Spinal cord (tissue), 10 donors: ENCODE measurements at places on chromosomes 7 and 10.

DNA sequence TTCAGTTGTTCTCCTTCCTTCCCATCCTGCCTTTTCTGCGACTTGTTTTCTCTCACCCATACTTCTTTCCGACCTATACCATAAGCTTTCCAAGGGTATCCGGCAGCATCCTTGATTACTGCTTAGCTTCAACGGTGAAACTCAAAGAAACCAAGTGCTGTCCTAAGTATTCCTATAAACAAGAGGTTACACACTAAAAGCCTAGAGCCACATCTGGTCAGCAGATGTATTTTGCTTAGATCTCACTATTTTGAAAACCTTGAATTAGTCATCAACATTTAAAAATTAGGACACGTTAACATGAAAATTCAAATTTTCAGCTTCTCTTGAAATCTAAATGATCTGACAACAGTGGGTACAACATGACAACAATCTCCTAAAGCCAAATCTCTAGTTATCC, 20.0 kb downstream of the ARHGAP21 start:
- DNase-seq, result no peak

- no peak for DNase-seq
Measured at GRCh38 chr10:3897156-3897555, 112.1 kb upstream of the KLF6 start.

DNA sequence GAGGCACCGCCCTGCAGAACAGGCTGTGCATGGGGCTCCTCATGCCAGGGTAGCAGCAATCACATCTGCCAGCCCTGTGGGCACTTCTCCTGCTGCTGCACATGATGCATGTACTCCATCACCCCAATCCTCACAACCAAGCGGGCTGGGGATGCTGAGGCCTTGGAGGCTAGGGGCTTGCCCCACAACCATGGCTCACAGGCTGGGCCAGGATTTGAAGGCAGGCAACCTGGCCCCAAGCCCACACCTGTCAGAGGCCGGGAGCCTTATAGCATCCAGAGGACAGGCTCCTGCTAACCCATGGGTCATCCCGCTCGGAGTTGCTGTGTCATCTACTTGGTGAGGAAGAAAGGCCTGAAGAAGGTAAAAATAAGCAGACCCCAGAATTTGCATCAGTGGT, 2.2 kb downstream of the POLM start:
- DNase-seq, result no peak

- DNase-seq, result no peak
Measured at GRCh38 chr7:68828575-68828974, 769.7 kb upstream of the AUTS2 start.

- DNase-seq, result no peak
Measured at GRCh38 chr10:8473205-8473604, 418.7 kb downstream of the GATA3 start.

DNA sequence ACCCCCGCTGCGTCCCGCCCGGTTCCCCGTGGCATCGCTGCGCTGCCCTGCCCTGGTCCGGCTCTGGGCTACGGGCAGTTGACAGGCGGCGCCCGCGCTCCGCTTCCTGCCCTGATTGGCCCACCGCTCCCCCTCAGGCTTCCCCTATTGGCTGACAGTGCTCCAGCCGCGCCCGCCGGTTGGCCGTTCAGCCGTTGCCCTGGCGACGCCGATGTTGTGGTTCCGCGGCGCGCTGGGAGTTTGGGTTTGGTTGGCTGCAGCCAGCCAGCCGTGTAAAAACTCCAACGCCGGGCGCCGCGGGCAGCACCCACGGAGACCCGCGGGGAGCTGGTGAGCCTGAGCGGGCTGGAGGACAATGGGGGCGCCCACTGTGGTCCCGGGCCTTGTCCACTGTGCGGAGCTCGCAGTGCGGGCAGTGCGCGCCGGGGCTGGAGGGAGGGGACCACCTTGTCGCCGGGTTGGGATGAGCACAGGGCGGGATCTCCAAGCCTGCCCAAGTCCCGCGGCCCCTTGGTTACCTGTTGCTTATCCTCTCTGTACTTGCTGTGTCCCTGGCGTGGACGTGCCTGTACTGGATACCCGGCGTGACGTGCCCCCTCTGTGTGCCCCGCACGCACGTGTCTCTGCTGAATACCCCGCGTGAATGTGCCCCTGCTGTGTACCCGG, at the start of gene C7orf57:
Gene C7orf57, plus strand, starts transcription at position 243 of the 666 bp plus-strand sequence. CDS start 766 bp downstream, outside the sequence.
- peak; percentile 83 for DNase-seq

- no peak for DNase-seq
Measured at GRCh38 chr10:31757831-31758230, 170.8 kb downstream of the ARHGAP12 start.

GRCh38 chr7:88539518-88539917, 220.0 kb upstream of the ZNF804B start:
- no peak for DNase-seq

GRCh38 chr7:114085592-114086501, 167.0 kb upstream of the PPP1R3A start:
- DNase-seq, result peak; percentile 69

DNA sequence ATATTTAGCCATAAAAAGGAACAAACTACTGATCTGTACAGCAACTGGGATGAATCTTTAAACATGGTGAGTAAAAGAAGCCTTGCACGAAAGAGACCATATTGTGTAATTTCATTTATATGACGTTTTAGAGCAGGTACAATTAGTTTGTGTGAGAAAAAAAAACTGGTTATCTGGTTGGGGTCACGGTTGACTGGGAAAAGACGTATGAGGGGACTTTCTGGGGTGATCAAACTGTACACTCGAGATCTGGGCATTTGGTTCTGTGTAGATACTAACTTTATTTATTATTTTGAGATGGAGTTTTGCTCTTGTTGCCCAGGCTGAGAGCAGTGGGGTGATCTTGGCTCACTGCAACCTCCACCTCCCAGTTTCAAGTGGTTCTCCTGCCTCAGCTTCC, 4.2 kb downstream of the PRKRIP1 start:
- DNase-seq, result no peak

GRCh38 chr10:80155696-80156215, 23.2 kb downstream of the PLAC9 start:
- DNase-seq, result no peak

DNA sequence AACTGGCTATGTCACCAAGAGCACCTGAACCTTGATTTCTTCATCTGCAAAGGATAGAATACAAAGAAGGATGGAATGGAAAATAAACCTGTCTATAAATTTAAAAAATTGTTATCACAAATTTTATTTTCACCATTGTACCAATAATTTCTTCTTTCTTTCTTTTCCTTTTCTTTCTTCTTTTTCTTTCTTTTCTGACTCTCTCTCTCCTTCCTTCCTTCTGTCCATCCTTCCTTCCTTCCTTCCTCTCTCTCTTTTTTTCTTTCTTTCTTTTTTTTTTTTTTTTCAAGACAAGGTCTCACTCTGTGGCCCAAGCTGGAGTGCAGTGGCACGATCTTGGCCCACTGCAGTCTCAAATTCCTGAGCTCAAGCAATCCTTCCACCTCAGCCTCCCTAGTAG, 36.6 kb upstream of the SORBS1 start:
- DNase-seq, result no peak

DNA sequence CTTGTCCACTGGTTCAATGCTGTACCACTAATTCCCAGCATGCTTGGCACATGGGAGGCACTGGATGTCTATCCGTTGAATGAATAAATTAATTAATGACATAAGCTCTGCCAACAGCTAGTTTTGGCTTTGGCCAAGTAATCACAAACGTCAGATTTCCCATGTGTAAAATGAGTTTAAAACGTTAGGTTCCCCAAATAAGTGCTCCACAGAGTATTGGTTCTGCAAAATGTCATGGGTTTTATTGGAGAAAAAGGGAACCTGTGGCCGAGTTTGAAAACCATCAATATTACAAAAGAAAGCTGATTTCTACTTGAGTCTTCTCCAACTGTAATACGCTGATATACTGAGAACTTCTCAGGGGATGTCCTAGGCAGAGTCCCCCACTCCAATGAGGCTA, 23.2 kb downstream of the ELMO1 start:
- DNase-seq, result no peak
